Stomach (tissue), 19 donors: ENCODE measurements at places on chromosomes 12 and 14.
A peak's percentile ranks its signal among the peaks of the same experiment; 100 is the strongest.

DNA sequence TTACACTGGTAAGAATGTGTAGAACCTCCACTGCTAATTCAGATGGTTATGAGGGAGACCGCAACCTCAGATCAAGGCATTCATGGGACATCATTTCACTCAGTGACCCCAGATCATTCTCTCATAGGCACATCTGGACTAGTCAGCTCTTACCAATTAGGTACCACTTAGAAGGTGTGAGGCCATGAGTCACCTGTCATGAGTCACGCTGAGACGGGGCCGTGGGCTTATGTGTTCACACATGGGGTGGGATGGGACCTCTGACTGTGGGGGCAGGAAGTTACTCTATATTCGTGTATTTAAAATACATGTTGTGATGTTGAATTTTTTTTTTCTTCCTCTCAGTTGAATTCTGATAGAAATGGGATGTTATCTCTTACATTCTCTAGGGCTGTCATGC lies 55.9 kb downstream of the CCDC92 start:
- DNase-seq: no peak

- no peak for DNase-seq
Observed at GRCh38 chr14:22221508-22221907, 367.5 kb downstream of the DAD1 start.

DNA sequence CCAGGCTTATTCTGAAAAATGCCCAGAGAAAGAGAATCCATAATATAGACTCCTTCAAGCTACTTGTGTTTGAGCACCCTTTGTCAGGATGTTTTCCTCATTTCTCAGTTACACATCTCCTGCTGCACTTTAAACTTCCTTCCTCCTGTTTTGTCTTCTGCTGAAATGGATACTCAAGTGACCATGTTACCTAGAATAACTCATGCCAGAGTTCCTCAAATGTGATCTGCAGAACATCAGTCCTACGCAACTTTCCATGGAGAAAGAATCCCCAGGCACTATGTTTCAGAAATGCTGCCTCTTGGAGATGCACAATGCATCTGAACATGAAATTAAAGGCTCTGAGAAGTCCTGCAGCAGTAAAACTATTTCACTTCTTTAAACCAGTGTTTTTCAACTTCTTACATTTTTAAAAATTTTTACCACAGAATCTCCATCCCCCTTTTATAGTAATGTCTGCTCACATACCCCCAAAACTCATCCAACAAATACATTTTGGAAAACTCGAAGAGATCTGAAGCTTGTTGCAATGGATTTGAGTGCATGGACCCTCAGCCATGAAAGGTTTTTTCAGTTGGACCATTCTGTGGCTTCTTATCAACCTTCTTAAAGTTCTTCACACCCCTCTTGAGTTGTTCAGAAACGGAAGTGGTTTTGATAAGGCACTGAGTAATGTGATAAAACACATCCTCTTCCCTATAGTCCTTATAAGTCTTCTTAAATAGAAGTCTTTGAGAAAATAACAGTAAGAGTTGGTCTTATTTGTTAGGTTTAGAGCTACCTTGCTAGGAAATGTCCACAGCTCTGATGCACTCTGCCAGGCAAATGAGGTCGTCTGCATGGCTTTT lies 84.5 kb upstream of the KCNA1 start:
- no peak for DNase-seq

- no peak for DNase-seq
Observed at GRCh38 chr12:81639196-81639595, 120.0 kb downstream of the PPFIA2 start.

DNA sequence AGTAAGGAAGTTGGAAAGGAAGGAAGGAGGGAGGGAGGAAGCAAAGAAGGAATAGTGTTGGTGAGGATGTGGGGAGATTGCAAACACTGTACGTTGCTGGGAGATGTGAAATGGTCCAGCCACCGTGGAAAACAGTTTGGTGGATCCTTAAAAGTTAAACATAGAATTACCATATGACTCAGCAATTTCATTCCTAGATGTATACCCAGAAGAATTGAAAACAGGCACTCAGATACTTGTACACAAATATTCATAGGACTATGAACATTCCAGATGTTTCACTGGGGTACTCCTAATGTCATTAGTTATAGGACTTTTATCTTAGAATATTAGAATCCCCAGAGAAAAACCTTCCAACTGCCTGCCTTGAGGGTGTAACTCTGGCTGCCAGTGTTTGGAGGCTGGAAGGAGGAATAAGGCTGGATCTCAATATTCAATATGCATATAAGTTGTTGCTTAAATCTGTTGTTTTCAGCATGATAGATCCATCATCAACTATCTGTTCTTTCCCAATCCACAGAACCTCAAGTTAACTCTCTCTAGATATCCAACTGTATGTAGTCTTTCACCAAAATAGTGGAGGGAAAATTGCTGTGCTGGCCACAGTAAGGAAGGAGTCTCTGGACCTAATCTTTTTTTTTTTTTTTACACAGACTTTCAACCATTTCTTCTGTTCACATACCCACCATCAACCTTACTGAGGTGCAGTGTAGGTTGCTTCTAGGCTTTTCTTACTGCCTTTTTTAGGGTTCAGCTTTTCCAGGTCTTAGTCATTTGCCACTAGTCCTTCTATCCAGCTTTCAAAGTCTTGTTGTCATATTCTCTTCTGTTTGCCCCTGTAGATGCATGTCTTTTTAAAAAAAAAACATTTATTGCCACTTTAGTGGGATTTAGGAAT lies 94.5 kb downstream of the DNAI7 start:
- DNase-seq: no peak

DNA sequence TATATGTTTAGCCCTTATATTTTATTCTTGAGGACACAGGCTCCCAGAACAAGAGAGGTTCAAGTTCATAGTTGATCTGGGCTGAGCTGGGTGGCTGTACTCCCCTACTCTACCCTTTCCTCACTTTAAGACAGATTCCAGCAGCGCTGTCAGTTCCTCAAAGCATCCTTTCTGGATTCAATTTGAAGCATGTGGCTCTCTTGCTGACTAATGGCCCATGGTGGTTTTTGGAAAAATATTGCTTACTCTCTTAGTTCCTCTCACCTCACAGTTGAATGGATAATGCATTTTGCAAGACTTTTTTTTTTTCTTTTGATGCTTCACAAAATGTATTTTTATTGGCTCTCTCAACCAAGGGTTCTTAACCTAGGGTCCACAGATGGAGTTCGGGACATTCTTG lies 4.1 kb downstream of the PELI2 start:
- DNase-seq: no peak

DNA sequence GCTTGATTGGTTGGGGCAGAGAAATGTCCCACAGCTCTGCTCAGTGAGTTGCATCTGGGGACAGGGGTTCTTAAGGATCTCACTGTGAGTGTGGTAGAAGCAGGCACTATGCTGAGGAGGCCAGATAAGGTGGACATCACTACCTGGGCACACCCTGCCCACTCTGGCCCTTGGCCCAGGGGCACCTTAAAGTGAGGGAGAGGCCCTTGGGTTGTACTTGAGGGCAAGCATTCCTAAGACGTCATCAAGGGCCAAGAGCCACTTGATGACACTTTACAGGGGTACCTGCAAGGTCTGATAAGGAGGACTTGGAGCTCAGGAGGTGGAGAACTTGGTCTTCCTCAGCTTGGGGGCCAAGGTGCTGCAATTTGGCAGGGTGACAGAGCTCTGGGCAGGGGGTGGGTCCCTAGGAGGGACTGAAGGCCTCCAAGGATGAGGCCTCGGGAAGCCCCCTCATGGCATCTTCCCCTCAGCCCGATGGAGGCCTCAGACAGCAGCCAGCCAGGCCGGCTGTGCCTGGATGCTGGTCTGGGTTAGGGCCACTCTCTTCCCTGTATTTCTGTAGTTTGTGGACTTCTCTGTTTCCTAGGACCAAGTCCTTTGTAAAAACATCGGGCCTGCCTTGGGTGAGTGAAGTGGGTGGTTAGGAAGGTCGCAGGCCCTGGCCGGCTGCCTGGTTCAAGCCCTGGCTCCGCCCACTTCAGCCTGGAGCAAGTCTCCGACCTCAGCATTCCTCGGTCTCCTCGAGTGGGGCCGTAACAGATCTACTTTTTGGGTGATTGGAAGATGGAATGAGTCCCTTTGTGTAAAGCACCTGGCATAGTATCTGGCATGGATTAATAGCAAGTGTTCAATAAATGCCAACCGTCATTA lies 24.8 kb downstream of the GPR68 start:
- DNase-seq: no peak

GRCh38 chr12:53726946-53727309 lies 324 bp downstream of the CALCOCO1 start:
- DNase-seq: no peak

DNA sequence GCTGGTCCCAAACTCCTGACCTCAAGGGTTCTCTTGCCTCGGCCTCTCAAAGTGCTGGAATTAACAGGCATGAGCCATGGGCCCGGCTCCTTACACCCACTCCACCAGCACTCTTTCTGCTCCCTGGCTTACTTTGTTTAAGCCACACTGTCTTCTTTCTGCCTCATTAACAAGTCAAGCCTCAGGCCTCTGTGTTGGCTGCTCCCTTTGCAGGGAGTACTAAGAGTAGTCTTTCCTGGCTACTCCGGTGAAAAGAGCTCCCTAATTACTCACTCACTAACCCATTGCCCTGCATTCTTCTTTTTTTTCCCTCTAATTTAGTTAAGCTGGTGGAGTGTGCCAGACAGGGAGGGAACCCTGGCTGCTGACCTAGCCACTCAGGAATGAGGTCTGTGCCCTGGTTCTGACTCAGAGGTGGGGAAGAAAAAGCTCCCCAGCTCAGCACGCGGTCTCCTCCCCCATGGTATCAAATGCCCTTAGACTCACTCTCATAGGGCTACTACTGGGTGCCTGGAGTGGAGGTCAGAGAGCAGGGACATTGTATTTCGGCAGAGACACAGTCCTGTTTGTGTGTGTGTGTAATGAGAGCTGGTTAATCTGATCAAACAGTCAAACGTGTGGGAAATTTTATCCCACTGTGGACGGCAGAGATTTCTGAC lies 19.8 kb downstream of the GALNT6 start:
- peak; percentile 62 for DNase-seq

DNA sequence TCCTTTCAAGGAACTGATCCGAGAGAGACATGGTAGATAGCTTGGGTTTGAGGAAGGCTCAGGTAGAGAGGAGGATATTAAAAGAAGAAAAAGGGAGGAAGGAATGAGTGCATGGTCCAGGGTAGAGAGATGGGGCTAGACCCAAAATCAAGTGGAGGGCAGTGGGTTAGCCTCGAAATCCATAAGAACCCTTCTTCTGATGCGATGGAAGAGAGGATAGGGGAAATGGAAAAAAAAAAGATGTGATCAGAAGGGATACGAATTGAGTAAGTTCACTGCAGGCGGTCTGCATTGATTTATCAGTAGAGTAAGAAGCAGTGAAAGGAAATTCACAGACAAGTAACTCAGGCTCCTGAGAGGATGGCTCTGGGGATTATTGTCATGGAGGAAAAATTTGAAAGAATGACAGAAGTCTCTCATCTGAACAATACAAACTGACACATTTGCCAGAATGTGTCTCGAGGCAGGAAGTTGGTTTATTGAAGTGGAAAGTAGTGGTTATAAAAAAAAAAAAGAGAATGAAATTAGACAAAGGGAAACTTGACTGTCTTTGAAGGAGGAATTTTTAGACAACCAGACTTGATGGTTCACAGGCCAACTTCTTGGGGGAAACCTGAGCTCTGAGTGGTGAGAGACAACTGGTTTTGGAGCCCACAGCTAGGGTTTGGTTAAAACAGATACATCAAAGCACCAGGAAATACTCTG lies 10.2 kb downstream of the PPFIBP1 start:
- no peak for DNase-seq

DNA sequence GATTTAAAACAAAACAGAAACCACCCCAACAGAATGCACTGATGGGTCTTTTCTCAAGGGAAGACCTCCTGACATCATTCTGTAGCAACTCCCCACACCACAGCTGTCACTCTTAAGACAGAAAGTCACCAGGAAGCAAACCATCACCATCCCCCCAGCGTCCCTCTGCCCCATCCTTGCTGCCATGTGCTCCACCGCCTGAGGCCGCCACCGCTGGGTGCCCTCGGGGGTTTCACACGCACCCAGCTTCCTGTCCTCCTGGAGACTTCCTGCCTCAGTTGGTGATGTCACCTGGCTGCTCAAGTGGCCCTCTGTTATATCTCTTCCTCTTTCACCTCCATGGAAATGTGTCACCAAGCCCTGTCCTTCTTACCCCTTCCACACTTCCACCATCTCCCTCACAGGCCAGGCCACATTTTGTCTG lies 71.4 kb upstream of the GPR68 start:
- DNase-seq: peak; percentile 76
